ENCODE measurements at places on chromosomes 7 and 10.

DNA sequence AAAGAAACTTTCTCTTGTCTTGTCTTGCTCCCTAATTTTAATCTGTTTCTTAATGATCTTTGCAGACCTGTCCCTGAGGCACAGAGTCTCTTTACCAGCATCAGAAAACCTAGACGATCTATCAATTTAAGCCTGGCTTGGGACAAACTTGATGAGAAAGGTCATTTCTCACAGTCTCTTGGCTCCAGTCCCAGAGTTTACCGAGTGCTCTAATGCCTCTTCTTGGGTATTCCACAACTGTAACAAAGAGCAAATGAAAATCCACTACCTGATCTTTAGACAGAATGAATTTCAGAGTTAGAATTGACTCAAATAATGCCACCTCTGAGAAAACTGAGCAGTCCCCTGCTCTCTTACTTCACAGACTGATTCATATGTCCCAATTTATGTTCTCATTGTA is 106.4 kb upstream of the DNAJB12 start:
- DNase-seq, result no peak

DNA sequence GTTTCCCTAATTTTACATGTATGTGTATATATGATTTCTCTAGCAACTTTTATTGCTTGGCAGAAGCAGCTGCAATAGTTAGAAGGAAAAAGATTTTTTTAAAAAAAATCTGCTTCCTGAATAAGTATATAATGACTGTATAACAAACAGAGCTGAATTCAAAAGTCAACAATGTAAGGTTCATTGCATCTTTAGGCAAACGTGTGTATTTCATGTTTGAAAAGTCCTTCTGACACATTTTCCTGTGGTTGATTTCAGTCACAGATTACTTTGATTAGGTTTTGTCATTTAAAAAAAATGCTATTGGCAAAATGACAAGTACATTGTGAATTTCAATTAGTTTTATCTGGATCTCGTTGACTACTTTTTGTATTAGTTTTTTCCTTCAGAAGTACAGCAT is 231.0 kb downstream of the CSTF2T start:
- DNase-seq, result no peak

DNA sequence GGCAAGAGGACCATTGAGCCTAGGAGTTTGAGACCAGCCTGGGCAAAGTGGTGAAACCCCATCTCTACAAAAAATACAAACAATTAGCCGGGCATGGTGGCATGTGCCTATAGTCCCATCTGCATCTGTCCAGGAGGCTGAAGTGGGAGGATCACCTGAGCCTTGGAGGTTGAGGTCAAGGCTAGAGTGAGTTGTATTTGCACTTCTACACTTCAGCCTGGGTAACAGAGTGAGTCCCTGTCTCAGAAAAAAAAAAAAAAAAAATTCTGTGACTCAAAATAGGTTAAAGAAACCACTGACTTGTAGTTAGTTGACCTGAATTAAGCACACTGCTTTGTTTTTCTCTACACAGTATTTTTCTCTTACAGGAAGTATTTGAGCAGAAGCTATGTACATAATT is 74.4 kb downstream of the METTL2B start:
- DNase-seq, result no peak

DNA sequence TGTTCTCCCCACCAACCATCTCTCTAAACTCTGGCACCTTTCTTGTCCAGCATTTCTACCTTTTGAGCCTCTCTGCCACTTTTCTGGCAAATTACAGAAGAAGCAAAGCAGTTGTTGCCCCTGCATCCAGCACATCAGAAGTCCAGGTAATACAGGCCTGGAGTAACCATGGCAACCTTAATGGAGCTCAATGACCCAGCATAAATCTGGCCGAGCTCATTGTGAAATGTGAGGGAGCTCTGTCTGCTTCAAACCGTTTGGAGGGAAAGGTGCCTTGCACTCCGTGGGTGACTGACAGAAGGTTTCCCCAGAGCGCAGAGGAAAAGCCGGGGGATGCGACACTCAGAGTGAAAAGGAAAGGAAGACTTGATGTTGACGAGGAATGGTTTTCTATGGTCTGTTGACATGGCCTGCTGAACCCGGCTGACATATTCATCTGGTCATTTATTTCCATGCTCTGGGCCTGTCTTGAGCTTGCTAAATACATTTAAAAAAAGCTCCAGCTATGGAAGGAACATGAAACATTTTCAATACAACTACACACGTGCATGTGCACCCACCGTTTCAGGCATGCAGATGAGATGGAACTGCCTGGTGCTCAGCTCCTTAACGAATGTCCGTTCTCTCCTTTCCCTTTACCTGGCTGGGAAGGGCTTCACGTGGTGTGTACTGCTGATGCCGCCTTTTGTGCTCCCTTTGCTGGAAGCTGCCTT is 74.9 kb downstream of the ADRA2A start:
- DNase-seq, result no peak
